Naive thymus-derived CD4-positive, alpha-beta T cell (primary cell): ENCODE measurements at places on chromosomes 13 and 19. TPM values are rescaled to one million over a fixed set of nuclear protein-coding genes. Genes with fewer than 3 reads are reported as not detected.

DNA sequence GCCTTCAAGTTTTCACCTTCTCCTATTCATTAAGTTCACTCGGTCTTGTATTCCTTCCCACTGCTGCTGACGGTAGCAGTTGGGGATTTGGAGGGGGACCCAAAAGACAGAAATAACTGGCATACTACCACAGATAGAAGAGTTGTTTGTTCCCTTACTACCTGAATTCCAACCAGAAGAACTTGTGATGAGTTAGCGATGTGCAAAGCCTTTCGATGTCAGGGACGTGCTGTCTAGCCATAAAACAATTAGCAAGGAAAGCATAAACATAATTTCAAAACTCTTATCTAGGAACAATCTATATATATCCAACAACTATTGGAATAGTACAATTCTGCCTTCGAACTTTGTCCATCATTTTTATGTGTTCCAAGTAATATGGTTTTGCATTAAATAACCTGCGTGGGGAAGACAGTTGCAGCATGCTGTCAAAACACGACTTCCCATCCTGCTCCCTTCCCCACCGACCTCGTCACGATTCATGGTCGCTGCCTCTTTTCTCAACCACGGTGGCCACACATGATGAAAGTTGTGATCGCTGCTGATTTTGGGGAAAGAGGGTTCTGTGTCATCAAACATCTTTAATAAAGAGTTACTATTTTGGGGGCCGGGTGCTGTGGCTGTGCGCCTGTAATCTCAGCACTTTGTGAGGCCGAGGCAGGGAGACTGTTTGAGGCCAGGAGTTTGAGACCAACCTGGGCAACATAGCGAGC is 3.8 kb upstream of the SLC7A9 start:
- H3K4me1 ChIP-seq = no peaks in the 10 kb centered on the region
- H3K27me3 ChIP-seq = no peaks in the 10 kb centered on the region
- no peaks in the 10 kb centered on the region for H3K36me3 ChIP-seq
- no peak overlapping the region for H3K27ac ChIP-seq
- H3K4me3 ChIP-seq = no peak overlapping the region

- no peaks in the 10 kb centered on the region for H3K27me3 ChIP-seq
- H3K4me3 ChIP-seq = no peak overlapping the region
- H3K4me1 ChIP-seq = no peaks in the 10 kb centered on the region
- no peak for DNase-seq
Measured at GRCh38 chr13:96844195-96844594, 150.1 kb downstream of the OXGR1 start.

GRCh38 chr13:73935991-73936390 is 198.2 kb downstream of the KLF12 start:
- no peaks in the 10 kb centered on the region for H3K27me3 ChIP-seq
- H3K4me1 ChIP-seq = peaks cover 23% of the 10 kb centered on the region
- no peak overlapping the region for H3K27ac ChIP-seq
- H3K36me3 ChIP-seq = no peaks in the 10 kb centered on the region
- no peak for DNase-seq

DNA sequence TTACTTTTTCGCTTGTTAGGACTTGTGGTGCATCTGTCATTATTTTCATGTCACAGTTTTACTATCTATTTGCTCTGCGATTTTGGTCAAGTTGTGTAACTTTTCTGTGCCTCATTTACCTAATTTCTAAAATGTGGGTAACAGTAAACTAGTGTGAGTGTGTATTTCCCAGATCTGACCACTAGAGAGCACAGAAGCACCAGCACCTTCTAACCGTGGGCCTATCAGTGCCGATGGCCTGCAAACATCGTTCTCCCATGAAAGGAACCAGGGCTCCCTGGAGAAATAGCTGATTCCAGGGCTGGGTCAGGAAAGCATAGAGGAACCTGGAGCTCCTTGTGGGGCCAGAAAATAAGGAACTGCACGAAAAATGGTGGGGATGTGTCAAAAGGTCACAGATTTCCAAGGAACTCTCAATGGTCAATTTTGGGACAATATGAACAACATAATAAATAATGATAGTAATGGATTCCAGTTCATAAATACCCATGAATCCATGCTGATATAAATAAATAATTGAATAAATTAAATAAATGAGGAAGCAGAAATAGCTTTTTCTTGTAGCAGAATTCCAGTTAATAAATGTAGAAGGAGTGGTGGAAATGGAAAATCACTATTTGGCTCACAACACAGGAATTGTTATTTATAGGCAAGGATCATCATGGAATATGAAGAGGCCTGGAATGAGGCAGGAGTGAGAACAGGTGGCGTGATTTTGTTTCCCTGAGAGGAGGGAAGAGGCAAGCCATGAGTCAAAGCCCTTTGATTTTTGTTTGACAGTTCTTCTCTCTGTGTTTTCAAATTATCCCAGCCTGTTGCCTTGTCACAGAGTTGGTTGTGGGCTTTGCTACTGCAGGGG is 31.1 kb downstream of the CEACAM8 start:
- no peaks in the 10 kb centered on the region for H3K27me3 ChIP-seq
- peak; percentile 26 for DNase-seq
- H3K27ac ChIP-seq = no peak overlapping the region
- no peaks in the 10 kb centered on the region for H3K36me3 ChIP-seq
- H3K4me3 ChIP-seq = no peak overlapping the region

GRCh38 chr13:40422588-40423235 is 243.7 kb downstream of the FOXO1 start:
- H3K4me1 ChIP-seq = peaks cover 10% of the 10 kb centered on the region
- no peaks in the 10 kb centered on the region for H3K36me3 ChIP-seq
- H3K27ac ChIP-seq = no peak overlapping the region
- no peak overlapping the region for H3K4me3 ChIP-seq
- no peaks in the 10 kb centered on the region for H3K27me3 ChIP-seq

DNA sequence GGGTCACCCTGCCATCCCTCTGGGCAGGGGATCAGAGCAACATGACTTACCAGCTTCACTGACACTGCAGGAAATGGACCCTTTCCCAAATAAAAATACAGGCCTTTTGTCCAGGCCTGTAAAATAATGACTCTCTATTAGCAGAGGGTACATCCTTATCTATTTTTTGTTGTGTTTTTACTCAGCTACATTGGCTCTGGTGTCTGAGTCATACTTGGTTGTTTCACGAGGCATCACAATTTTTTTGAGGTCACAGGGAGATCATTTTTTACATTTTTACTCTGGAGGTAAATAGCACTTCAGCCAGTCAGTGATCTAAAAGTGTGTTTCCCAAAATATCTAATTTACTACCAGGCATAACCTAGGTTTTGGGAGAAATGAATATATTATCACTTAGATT is 6.9 kb upstream of the HTR2A start:
- H3K27ac ChIP-seq = no peak overlapping the region
- H3K27me3 ChIP-seq = no peaks in the 10 kb centered on the region
- no peak overlapping the region for H3K4me3 ChIP-seq
- DNase-seq = no peak
- no peaks in the 10 kb centered on the region for H3K36me3 ChIP-seq
- H3K4me1 ChIP-seq = no peaks in the 10 kb centered on the region

- no peak overlapping the region for H3K4me3 ChIP-seq
- no peaks in the 10 kb centered on the region for H3K27me3 ChIP-seq
- H3K4me1 ChIP-seq = no peaks in the 10 kb centered on the region
- H3K36me3 ChIP-seq = no peaks in the 10 kb centered on the region
- no peak for DNase-seq
Measured at GRCh38 chr19:30557927-30558557, 185.9 kb downstream of the ZNF536 start.

DNA sequence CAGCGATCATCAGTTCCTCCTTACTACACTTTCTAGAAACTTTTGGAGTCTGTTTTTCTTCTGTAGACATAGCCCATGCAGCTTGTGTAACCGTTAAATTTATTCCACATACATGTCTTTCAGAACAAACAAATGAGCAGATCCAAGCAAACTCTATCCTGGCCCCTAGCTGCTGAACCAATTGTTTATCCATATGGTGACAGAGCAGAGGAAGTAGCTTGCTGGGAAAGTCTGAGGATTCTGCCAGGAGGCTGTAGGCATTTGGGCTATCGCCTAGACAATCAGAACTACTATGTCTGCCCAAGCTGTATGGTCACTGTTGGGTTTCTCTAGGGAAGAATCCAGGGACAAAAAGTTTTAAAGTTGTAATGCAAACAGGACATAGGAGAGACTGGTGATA is 343.7 kb downstream of the SPRY2 start:
- H3K36me3 ChIP-seq = no peaks in the 10 kb centered on the region
- no peak overlapping the region for H3K4me3 ChIP-seq
- H3K27ac ChIP-seq = no peak overlapping the region
- no peak for DNase-seq
- no peaks in the 10 kb centered on the region for H3K27me3 ChIP-seq

DNA sequence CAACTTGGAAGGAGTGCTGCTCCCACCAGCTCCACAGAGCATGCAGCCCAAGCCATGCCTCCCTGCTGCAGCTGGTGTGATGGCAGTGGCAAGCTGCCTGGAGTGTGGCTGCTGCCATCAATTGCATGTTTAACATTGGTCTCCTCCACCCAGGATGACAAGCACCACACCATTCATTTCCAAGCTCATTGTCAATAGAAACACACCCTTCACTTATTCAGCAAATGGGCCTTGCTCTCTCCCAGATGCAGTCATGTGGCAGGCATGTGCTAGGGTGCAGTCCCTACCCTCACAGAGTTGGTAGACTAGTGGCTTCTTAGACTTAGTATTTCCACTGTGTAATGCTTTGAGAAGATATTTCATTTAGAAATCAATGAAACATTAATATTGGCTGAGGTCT is 70.8 kb upstream of the FGF14 start:
- no peak for DNase-seq
- H3K27ac ChIP-seq = no peak overlapping the region
- no peak overlapping the region for H3K4me3 ChIP-seq
- no peaks in the 10 kb centered on the region for H3K36me3 ChIP-seq
- H3K4me1 ChIP-seq = no peaks in the 10 kb centered on the region

DNA sequence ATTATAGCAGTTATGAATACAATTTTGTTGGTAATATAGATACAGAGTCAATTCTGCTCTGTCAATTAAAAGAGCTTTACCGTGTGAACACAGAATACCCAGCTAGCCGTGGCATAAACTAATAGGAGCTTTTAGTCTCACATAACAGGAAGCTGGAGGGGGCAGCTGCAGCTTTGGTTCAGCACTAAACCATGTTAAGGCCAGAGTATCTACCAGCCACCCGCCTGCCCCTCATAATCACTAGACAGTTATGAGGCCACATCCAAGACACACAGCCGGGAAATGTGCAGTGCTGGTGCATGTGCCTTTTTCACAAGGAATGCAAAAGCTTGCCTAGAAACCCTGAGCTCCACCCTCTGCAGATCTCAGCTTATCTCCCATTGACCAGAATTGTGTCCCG is 62.3 kb downstream of the SGCG start:
- no peak overlapping the region for H3K4me3 ChIP-seq
- H3K36me3 ChIP-seq = no peaks in the 10 kb centered on the region
- H3K4me1 ChIP-seq = no peaks in the 10 kb centered on the region

DNA sequence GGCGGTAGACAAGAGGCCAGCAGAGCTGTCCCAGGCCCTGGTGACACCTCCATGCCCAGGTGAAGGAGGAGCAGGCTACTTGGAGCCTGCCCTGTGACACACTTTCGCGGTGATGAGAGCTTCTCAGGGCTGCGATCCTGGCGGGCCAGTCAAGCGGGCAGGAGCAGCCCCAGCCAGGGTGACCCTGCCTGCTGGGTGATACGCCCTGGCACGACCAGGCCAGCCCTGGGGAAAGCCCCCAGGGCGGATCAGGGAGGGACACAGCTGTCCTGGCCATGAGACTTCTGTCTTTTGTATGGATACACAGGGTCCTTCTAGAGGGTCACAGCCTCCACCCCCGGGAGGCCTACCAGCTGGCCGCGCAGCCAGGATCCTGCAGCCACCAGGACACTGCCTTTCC is 13.1 kb downstream of the DNM2 start:
- peaks cover 23% of the 10 kb centered on the region for H3K4me1 ChIP-seq
- H3K36me3 ChIP-seq = peaks cover 6% of the 10 kb centered on the region
- no peak for DNase-seq
- H3K27ac ChIP-seq = peak overlapping the region; percentile 59

DNA sequence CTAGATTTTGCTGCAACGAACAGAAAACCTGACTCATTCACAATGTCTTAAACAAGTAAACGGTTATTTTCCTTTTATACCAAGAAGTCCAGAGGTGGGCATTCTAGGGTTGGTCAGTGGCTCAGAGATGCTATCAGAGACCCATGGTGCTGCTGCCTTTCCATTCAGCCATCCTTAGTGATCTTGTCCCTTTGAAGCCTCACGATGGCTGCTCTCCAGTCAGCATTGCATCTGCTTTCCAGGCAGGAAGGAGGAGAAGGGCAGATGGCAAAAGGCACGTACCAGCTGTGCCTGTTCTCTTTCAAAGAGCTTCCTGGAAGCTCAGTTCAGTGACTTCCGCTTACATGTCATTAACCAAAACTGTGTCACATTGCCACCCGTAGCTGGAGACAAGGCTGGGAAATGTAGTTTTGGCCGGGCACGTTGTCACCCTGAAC is 30.1 kb downstream of the WDFY2 start:
- H3K4me1 ChIP-seq = peaks cover 4% of the 10 kb centered on the region
- no peaks in the 10 kb centered on the region for H3K36me3 ChIP-seq
- H3K4me3 ChIP-seq = peak overlapping the region; percentile 59
- no peaks in the 10 kb centered on the region for H3K27me3 ChIP-seq
- DNase-seq = peak; percentile 65

DNA sequence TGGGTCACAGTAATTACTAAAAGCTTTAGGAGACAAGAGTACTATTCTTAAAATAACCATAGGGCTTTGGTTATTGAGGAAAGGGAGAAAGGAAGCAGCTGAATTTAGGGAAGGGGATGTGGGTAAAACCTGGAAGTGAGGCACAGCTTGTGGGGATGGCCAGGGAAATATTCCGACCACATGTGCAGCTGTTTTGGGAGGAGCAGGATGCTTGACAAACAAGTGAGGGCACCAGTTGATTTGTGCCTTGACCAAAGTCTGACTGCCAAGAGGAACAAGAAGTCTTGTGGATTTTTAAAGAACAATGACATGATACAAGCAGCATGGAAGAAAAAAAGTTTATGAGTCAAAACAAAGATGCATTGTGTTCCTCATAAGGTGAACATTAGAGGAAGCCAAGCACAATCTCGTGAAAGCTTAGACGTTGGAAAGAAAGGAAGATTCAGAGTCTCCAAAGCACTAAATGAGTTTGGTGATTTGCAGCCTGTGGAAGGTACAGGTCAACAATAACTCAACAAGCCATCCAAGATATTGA is 108.5 kb upstream of the GPC6 start:
- no peak for DNase-seq
- no peaks in the 10 kb centered on the region for H3K4me1 ChIP-seq
- H3K27ac ChIP-seq = no peak overlapping the region
- no peaks in the 10 kb centered on the region for H3K27me3 ChIP-seq
- no peak overlapping the region for H3K4me3 ChIP-seq

GRCh38 chr13:45219123-45219891 is 18.5 kb upstream of the KCTD4 start:
- H3K4me1 ChIP-seq = no peaks in the 10 kb centered on the region
- no peaks in the 10 kb centered on the region for H3K36me3 ChIP-seq
- no peak overlapping the region for H3K4me3 ChIP-seq
- no peak overlapping the region for H3K27ac ChIP-seq
- H3K27me3 ChIP-seq = no peaks in the 10 kb centered on the region

The ARID3A gene
- 8.6 TPM for total RNA-seq

The KLK4 gene
- total RNA-seq = not detected

The LAIR2 gene
- 3.2 TPM for total RNA-seq

The EDNRB gene
- not detected for total RNA-seq

The COG6 gene
- 38.5 TPM for total RNA-seq

The SMIM24 gene
- total RNA-seq = 0.71 and 0.82 TPM in 2 replicates

The C19orf85 gene
- not detected for total RNA-seq

The GFY gene
- total RNA-seq = not detected
